ENCODE measurements at places on chromosomes 5 and 9.

DNA sequence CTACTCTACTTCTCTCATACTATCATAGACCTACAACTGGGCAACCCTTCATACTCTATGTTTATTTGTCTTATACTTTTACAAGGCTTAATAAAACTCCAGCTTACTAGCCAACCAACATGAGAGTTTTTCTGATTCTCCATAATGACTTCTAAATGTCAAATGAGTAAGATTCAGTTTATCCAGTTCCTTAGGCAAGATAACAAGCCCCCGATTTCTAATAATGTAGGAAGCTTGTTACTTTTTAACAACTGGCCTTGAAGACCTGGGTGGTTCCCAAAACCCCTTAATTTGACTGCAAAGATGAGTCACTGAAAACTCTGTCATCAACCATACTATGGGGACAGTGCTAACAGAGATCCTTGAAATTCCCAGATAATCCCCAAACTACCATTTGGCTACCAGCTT, 294.6 kb upstream of the ACTBL2 start:
- no peak for DNase-seq

DNA sequence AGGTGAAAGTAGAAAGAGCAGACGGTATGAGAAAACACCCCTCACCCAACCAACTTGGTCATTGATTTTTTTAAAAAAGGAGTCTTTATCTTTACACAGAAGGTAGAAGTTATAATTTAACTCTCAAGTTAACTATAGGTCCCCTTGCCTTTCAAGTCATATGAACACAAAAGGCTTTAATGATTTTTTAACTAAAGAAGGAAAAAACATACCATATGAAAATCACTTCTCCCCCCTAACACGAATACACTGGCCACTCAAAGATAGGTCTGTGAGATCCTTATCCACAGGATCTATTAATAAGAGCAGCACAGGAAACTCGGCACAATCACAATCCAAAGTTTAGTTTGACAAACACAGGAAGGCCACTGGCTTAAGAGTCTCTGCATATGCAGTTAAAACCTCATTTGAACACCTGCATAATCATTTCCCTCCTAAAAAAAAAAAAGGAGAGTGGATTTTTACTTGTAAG, 138.0 kb downstream of the ENC1 start:
- no peak for DNase-seq

- no peak for DNase-seq
These were observed 402.8 kb downstream of the CDK5RAP2 start for GRCh38 chr9:120177121-120177520.

DNA sequence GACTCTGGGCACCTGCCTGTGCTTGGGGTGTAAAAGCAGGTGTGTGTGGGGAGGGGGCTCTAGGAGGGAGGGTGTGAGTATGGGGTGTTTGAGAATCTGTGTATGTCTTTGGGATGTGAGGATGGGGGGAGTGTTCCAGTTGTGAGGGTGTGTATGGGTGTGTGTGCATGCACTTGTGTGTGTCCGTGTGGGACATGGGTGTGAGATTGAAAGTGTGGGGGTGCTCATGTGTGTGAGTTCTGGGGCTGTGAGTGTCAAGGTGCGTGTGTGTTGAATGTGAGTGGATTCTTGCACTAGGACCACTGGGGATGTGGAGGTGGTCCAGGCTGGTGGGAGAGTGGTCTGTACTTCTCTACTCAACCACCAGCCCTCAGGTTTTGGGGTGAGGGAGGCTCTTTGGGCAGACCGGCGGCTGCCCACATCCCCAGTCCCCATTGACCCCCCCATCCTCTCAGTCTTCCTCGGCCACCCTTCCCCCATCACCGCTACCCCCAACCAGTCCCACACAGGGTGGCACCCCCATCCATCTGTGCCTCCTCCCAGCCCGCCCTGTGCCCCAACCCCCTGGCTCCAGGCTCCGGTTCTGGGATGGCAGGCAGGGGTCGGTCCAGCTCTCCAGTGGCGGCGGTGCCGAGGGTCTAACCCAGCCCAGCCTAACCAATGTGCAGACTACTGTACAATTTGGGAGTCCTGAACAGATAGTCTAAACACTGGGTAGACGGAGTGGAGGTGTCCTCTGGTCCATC, 31.5 kb downstream of the GOLGA2 start:
- DNase-seq = no peak

GRCh38 chr5:178248750-178249149, 16.1 kb upstream of the PHYKPL start:
- DNase-seq = no peak

DNA sequence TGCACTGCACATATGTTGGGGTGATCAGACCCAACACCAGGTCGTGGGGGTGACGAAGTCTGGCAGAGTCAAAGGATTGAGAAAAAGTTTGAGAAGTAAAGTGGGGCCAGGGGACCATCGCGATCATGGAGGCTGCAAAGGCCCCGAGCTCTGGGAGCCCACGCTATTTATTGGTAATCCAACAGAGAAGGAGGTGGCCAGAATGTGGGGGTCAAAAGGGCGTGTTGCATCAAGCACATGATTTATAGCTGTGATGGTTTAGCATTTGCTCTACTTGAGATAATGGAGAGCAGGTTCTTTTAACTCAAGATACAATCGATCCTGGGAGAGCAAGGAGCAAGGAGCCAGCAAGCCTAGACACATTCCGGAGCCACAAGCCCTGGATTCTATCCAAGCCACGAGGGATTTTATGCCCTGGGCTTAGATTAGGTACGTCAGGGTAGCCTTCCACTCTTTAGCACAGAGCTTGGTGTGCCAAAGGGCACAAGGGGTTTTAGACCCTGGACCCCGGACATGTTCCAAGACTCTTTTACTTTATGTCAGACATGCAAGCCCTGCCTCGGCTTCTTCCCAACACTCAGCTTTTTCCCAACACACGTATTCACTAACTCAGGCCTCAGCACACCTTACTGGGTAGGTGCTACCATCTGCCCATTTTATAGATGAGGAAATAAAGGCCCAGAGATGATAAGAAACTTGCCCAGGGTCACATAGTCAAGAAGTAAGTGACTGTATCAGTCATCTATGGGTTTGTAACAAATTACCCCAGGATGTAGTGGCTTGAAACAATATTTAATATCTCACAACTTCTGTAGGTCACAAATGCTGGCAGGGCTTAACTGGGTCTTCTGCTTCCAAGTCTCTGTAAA, 39.5 kb downstream of the NSUN2 start:
- no peak for DNase-seq

GRCh38 chr5:132260714-132261551, 3.4 kb downstream of the PDLIM4 start:
- DNase-seq = no peak

DNA sequence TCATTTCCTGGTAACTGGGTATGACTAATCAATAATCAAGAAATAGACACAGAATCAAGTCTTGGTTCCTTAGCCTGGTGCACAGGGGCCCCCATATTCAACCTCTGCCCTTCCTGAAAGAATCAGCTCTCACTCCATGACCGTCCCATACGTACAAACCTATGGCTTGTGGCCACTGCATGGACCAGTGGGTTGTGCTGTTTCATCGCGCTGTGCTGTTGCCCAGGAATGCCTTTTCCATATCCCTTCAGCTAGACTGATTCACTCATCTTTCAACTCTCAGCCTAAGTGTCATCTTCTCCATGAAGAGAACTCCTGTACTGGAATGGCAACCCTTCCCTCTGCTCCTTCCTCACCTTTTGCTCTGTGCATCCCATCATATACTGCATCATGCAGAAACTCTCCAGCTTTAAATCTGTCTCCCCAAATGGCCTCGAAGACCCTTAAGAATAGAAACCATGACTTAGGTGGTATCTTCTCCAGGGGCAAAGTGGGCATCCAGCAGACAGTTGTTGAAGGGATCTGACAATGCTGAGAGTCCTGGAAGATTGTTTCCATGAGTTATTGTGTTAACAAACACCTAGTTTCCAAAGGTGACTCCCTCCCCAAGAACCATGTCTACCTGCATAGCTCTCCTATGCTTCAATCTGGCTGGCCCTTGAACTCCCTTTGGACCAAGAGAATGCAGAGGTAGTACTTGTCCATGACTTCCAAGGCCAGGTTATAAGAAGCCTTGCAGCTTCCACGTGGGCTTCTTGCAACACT, 180.8 kb downstream of the ACTL7B start:
- no peak for DNase-seq

- DNase-seq = no peak
These were observed 1.2 kb downstream of the FBXL17 start for GRCh38 chr5:108380531-108381349.

DNA sequence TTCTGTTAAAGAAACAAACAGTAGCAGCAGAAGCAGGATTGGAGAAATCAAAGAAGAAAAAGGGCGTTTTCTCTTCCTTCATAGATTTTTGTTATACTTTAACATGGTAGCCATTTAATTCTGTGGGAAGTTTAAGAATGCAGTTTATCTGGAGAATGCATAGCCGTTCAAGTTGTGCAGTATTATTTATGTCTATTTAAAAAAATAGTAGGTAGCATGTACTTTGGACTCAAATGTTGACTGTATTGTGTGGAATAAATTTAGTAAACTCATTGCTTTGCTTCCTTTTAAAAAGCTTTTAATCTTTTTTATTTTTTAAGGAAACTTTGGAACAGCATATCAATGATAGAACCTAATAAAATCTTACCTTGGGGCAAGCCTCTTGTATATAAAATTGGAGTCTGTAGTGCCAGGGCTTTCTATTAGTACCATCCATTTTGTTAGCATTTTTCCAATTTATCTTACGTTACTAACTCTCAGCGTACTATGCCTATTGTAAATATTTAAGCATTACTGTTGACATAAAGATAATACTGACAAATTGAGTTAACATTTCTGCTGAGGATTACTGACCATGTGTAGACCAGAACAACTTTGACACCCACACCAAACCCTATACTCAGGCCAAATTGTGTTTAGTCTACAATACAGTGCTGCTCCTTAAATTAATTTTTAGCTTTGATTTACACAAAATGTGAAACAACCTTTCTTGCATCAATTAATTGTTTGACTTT, 291.1 kb downstream of the NNT start:
- no peak for DNase-seq

DNA sequence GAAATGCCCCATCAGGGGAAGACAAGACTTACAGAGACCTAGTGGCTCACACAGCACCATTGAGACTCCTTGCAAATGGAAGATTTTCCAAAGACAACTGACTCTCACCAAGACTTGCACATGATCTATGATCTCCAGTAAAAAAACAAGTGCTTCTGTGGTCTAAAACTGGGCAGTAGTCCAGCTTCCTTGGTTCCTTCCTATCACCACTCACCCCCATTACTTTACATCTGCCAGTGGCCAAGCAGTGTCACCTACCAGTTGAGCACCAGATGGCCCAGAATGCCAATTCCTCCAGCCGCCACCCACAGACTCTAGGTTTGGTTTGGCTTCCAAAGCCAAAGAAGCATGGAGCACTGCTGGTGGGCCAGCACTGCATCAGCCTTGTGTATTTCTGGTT, 47.7 kb downstream of the SH3TC2 start:
- DNase-seq = no peak

- no peak for DNase-seq
These were observed 40.4 kb upstream of the HMHB1 start for GRCh38 chr5:143771602-143772001.

GRCh38 chr5:136629125-136629792, 263.9 kb upstream of the TRPC7 start:
- no peak for DNase-seq

GRCh38 chr9:36136272-36136893, at the start of gene GLIPR2:
TSS of gene GLIPR2 (plus strand) at chr9:36136733. CDS start at chr9:36136779, 46 bp downstream.
- DNase-seq = no peak

DNA sequence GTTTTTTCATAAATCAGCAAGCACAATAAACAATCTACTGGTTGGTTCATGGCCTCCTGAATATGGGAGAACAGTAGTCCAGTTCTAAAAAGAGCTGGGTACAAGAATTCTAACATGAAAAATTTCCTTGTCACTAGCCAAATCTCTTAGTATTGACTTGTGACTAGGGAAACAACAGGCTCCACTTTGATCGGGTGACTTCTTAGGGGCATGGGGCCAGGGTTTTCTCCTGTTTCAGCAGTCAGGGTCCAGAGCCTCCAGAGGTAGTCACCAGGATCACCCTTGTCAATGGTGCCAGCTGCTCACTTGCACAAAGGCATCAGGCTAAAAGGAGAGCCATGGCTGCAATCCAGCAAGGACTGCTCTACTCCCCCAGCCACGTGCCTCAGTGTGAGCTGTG, 38.1 kb downstream of the LPAR1 start:
- DNase-seq = no peak

Measured in NCI-H2107 (cell line).